ENCODE measurements at places on chromosomes 16 and 17.
A peak's percentile ranks its signal among the peaks of the same experiment; 100 is the strongest.

DNA sequence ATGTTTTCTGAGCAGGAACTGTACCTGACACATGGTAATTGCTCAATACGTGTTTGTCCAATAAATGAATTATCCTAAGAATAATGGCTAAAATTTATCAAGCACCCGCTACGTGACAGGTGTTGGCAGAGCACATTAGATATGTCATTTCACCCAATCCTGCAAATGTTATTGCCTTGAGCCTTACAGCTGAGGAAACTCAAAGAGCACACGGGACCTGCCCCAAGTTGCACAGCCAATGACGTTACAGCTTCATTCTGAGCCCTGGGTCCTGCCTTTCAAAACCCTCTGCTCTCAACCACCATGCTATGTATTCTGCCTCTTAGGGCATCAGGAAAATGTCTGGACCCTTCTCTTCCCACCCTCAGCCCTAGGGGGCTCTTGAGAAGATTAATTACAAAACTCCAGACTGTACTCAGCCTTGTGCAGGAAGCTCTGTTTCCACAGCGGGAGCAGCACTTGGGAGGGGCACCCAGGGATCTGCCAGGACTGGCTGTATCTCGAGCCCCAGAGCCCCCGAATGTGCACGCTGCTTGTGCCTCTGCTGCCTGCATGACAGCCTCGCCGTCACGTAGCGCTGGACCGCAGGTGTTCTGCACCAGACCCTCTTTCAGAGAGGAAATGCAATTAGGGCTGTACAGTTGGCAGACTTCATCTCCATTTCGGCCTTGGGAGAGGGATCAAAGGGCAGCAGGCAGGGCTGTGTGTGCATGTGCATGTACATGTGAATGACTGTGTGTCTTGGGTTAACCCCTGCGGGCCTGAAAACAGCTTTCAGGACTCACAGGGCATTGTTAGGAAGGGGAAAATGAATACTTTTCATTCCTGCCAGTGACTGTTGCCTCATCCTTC lies 71.6 kb downstream of the GPR139 start:
- peak; percentile 16 for DNase-seq

DNA sequence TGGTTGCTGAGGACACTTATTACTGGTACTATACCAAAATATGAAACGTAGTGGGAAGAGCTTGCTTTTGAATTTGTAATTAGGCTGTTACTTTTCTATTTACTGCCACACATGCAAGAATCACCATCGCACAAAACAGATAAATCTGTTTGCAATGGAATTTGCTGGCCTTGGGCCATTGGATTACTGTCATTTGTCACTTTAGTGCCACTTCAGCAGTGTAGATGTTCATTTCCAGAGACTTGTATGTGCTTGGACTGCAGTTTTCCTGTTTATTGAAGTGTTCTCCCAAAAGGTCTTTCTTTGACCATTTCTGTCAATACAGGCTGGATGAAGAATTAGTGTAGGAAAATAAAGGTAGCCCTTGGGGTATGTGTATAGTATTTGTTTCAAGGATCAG lies 4.5 kb downstream of the USP10 start:
- no peak for DNase-seq

DNA sequence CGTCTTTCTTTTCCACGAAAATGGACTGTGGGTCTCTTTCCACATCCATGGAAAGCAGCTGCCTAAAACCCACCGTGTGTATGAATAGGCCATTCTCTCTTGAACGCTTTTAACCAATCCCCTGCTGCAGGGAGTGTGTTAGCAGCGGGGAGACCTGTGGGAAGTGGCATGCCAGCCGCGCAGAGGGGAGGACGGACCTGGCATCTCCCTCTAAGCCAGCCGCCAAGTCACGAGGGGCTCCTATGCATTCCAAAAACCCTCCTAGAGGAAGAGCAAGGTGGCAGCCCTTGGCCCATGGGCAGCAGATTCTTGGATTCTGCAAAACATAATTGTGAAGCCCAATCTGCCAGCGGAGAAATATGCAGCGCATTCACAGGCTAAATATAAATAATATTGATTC lies 15.4 kb downstream of the RBFOX3 start:
- no peak for DNase-seq

GRCh38 chr17:31586946-31587345 lies 195.5 kb downstream of the RAB11FIP4 start:
- no peak for DNase-seq

GRCh38 chr16:54288835-54289241 lies 2.3 kb upstream of the IRX3 start:
- no peak for DNase-seq

DNA sequence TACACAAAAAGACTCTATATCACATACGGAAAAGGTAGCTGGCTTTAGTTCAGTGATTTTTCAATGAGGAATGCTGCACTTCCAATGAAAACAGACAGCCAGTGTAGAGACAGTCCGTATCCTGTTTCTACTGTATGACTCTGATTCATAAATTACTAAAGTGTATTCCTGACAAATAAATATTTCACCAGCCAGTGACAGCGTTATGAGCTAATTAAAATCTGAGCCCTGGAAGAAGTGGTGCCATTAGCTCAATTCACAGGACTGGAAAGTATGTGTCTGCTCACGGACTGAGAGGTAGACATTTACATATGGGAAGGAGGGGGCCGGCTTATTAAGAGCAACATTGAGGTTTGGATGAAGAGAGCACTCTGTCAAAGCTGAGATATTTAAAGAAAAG lies 207.9 kb upstream of the RBFOX1 start:
- DNase-seq: no peak

- DNase-seq: no peak
Observed at GRCh38 chr16:53209877-53210276, 155.1 kb downstream of the CHD9 start.

DNA sequence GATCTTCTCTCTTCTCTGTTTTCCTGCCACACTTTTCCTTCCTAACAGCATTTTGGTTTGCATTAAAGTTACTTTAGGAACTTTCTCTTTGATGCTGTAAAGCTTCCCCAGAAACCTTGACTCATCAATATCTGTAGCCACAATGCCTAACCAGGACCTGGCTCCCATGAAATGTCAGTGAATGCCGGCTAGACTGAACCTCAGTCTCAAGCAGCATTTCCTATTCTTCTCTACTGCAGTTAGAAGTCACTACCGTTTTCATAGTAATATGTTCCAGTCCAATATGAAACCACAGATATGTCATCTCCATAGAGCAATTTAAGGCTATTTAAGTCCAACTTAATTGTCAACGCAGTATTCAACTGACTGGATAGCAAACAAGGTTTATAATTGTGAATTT lies 28.9 kb downstream of the ITFG1 start:
- DNase-seq: no peak

GRCh38 chr17:73211745-73212144 lies 18.9 kb downstream of the COG1 start:
- DNase-seq: no peak

- DNase-seq: no peak
Observed at GRCh38 chr17:58120195-58120822, 27.9 kb upstream of the OR4D1 start.

- DNase-seq: no peak
Observed at GRCh38 chr17:43411749-43412148, 13.0 kb downstream of the ARL4D start.

Data from NCI-H1092 treated with DMSO at 0.1 percent for 48 hours (cell line).